ENCODE measurements at places on chromosomes 13 and 19.

GRCh38 chr13:66553391-66553790 is 676.7 kb downstream of the PCDH9 start:
- DNase-seq = no peak

- no peak for DNase-seq
These were observed 12.0 kb upstream of the SLC46A3 start for GRCh38 chr13:28730762-28731161.

- peak; percentile 84 for DNase-seq
These were observed 5.1 kb upstream of the ZNF77 start for GRCh38 chr19:2949939-2950285.

DNA sequence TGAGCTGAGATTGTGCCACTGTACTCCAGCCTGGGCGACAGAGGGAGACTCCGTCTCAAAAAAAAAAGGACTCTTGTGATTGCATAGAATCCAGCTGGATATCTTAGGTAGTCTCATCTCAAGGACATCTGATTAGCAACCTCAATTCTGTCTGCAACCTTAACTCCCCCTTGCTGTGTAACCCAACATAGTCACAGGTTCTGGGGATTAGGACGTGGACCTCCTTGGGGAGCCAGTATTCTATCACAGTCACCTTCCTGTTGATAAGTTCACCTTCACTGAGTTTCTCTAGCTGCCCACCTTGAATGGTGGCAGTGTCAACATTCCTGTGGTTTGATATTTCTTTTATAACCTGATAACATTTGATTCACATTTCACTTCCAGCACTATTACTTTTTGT is 27.2 kb downstream of the GPR18 start:
- no peak for DNase-seq

GRCh38 chr19:21921691-21922180 is 85.8 kb upstream of the ZNF43 start:
- no peak for DNase-seq
